Stimulated activated CD4-positive, alpha-beta T cell treated with anti-CD3 and anti-CD28 coated beads, Interleukin-2, amount 100 ng/mL, for 24 hours (primary cell): ENCODE measurements at places on chromosomes 5 and 9.

DNA sequence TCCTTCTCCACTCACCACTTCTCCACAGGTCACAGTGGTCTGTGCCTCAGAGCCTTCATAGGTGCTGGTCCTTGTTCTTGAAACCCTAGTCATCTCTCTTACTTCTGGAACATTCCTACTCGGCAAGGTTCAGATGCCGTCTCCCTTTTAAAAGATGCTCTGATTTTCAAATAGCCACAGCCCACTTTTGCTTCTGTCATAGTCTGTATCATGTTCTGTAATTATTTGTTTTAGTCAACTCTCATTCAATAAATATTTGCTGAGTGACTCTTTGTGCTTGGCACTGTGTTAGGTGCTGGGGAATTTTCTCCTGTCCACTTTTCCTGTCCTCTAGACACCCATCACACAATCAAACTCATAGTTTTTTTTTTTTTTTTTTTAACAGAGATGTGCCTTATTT lies 181.3 kb upstream of the IL12B start:
- no peak for DNase-seq

DNA sequence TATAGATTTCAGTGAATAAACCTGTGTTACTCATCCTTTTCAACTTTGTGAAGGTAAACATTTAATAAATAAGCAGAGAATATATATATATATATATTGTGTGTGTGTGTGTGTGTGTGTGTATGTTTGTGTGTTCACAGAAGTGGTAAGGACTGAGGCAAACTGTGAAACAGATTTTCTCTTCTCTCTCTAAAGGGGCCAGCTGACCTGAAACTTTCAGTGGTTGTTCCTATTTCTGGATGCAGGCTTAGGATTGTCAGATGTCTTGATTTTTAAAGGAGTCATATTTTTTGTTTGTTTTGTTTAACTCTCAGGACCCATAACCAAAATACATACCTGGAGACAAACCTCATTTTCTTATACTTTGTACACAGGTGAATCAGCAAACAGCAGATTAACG lies 714.9 kb upstream of the MEF2C start:
- DNase-seq = no peak

GRCh38 chr9:18437315-18438201 lies 36.4 kb upstream of the ADAMTSL1 start:
- DNase-seq = no peak

DNA sequence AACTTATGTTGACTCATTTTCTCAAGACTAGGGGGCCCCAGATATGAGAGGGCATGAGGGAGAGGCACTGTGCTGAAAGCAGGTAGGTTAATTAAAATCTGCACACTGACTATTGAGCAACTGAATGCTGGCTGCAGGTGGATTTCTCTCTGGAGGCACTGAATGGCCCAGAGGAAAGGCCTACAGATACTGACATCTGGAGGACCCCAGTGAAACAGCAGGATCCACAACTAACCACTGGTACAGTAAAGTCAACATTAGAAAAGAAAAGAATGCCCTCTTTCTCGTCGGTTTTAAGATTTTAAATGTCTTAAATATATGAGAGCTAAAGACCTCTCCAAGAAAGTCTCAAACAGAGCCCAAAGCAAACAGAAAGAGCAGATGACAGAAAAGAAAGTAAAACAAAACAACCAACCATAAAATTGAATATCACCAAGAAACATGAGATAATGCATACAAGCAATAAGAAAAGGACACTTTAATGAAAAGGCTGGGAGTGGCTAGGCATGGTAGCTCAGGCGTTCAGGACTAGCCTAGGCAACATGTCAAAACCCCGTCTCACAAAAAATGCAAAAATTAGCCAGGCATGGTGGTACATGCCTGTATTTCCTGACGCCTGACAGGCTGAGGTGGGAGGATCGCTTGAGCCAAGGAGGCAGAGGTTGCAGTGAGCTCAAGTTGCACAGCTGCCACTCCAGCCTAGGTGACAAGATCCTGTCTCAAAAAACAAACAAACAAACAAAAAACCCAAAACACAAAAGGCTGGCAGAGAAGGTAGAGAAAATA lies 43.3 kb downstream of the PUM3 start:
- DNase-seq = no peak

- no peak for DNase-seq
Observed at GRCh38 chr5:135450952-135451351, 1.2 kb downstream of the TIFAB start.
